ENCODE measurements at places on chromosomes 5 and 9.
A peak's percentile ranks its signal among the peaks of the same experiment; 100 is the strongest.

DNA sequence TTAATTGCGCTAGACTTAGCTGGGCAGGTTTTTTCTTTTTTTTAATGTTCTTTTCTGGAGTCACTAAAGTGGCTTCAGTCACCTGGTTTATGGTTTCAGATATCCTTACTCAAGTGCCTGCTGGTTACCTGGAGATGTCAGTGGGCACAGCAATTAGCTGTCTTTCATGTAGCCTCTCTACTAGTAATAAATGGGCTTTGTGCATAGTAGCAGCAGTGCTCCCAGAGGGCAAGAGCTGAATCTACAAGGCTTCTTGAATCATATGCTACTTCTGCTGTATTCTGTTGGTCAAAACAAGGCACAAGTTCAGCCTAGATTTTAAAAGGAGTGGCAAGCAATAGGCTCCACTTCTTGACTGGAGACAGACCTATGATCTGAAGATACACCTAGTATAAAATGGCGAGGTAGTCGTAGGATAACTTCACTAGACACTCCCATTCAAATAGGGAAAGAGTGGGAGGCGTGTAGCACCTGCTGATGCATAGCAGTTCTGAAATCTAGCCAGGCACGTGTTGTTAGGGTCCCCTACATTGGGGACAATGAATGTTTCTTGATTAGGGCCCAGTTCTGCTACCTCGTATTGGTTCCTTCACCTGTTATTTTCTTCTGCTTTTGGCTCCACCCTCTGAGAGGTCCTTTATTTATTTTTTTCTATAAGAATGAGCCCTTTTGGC is 7.0 kb downstream of the SCAMP1 start:
- DNase-seq, result no peak

GRCh38 chr5:180474569-180474968 is 19.6 kb upstream of the CNOT6 start:
- no peak for DNase-seq

DNA sequence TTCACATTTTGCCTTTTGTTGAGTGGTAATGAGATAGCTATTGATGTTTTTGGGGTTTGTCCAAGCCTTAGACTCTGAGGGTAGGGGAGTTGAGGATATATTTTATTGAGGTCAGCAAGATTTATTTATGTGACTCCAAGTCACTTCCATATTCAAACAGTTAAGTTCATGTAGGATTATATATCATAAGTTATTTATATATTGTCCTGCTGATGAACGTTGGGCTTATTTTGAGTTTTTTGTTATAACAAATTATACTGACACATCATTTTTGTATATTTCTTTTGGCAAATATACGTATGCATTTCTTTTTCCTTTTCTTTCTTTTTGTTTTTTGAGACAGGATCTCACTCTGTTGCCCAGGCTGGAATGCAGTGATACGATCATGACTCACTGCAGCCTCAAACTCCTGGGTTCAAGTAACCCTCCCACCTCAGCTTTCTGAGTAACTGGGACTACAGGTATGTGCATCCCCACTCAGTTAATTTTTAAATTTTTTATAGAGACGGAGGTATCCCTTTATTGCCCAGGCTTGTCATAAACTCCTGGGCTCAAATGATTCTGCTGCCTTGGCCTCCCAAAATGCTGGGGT is 23.5 kb upstream of the IL12B start:
- no peak for DNase-seq

DNA sequence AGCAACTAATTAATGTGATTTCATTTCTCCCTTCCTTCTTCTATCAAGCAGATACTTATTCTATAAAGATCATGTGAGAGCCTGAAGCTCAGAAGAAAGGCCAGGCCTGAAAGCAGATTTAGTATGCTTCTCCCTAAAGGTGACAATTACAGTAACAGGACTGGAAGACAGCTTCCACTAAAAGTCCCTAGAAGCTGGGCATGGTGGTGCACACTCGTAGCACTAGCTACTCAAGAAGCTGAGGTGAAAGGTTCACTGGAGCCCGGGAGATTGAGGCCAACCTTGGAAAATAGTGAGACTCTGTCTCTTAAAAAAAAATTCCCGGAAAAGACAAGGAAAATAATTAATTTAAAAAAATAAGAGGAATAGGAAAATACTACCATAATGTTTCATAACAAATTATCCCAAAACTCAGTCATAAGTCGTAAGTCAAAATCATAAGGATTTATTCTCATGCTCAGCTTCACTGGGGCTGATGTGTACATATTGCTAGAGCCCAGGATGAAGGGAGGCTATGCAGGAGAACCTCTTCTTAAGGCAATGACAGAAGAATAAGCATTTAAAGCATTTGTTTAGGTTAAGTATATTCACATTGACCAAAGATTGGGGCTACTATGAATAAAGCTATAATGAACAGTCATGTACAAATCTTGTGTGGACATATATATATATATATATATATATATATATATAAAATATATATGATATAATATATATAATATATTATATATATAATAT is 210.8 kb upstream of the SMARCA2 start:
- DNase-seq, result no peak

GRCh38 chr5:129991780-129992179 is 87.5 kb downstream of the CHSY3 start:
- DNase-seq, result no peak

GRCh38 chr5:39716532-39717028 is 291.8 kb upstream of the DAB2 start:
- peak; percentile 44 for DNase-seq

DNA sequence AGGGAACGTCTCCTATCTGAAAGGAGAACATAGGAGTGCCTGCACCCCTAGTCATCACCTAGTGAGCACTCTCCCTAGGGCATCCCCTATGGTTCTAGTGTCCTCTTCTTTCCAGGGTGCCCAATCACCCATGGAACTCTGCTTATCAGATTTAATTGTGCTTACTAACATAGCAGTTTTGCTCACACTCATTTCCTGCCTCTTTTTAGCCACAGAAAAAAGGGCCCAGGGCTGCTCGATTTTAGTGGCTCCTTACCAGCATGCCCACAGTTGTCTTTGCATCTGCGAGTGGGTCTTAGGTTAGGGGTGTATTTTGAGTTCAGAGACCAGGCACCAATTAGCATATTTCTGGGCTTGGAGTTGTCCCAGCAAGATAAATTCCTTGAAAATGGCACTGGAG is 1110.2 kb downstream of the TAF11L14 start:
- no peak for DNase-seq

DNA sequence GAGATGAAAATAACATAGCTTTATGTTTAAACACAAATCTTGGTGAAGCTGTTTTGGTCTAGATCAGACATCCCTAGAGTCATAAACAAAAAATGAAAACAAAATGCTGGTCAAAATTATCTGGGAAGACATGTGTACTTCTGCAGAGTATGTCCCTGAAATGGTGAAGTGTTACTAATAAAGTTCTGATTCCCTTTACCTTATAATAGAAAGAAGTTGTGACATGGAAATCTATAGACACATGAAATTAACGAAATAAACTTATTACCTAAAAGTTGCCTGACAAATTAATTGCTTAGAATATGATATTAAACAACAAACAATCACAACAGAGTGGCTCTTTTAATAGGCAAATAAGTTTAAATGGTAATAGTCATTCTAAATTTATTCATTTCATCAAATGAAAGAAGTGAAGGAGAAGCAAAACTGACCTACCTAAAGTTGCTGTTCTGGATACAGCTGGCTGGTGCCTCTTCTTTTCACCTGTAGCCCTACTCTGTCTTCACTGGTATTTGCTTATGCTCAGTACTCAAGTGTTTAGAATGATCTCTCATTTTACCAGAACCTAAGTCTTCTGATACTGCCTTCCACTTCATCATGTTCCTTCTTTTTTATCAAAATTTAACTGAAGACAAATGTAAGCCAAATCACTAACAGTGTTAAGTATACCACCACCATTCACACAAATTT is 38.8 kb downstream of the FNIP1 start:
- DNase-seq, result no peak

DNA sequence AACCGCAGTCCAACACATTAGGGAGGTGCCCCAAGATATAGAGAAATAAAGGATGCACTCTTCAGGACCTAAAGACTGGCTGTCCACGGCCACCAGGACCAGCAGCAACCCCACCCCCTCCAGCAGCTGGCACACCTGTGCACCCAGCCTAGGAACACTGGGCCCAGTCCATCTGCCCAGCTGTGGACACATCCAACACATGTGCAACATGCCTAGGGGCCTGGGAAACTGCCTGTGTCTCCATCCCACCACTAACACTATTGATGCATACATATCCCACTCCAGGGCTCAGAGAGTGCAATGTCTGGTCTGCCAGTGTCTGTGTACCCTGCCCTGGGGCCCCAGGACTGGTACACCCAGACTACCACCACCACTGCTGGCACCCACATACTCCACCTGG is 1781.3 kb downstream of the MAT2B start:
- no peak for DNase-seq

DNA sequence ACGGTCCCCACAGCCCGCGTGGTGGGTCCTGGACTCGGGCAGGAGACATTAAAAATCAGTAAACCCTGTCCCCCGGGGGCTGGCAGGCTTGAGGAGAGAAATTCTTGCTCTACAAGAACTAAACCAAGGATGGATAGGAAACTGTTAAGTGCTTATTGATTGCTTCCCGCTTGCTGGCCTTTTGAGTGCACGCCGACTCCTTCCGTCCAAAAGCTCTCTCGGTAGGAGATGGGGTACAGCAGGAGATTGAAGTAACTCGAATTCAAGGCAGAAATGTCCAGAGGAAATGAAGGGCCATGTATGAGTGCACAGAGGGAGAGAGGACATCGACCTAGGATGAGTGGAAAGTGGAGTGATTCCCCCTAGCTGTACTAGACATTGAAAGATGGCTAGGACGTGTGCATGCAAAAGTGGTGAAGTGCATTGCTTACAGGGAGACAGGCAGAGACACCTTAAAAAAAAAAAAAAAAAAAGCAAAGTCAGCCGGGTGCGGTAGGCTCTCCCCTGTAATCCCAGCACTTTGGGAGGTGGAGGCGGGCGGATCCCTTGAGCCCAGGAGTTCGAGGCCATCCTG is 923 bp downstream of the RECK start:
- DNase-seq, result no peak

DNA sequence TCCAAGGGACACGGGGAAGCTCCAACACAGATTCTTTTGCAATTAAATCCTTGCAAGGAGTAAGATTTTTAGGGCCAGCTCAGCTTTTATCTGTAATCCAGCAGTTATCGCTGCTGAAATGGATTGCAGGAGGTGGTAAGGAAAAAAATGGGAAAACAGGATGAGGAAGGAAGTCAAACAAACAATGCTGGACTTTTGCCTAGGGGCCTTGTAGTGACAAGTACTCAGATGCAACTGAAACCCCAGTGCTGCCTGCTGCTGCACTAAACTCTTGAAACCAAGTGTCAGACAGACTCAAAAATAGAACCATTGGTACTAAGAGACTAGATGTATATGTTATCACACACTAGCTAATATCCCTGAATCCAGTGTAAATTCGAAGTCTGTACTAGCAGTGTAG is 309.2 kb downstream of the CTNND2 start:
- no peak for DNase-seq

- no peak for DNase-seq
Measured at GRCh38 chr5:87784311-87784710, 371.6 kb upstream of the CCNH start.

GRCh38 chr5:56342616-56343015 is 109.5 kb upstream of the ANKRD55 start:
- DNase-seq, result no peak

DNA sequence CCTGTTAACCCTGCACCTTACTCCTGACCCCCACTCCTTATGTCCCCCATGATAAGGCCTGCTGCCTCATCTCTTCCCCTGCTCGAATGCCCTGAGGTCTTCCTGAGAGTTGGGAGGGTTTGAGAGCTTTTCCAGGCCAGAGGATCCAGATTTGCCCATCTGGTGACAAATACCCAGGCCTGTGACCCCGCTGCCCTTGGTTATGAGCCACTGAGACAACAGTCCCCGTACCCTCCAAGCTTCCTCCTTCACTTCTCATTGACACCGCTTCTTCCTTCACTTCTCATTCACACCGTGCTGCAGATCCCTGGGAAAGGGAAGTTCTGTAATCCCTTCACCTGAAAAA is 593 bp downstream of the GM2A start:
- DNase-seq, result no peak

DNA sequence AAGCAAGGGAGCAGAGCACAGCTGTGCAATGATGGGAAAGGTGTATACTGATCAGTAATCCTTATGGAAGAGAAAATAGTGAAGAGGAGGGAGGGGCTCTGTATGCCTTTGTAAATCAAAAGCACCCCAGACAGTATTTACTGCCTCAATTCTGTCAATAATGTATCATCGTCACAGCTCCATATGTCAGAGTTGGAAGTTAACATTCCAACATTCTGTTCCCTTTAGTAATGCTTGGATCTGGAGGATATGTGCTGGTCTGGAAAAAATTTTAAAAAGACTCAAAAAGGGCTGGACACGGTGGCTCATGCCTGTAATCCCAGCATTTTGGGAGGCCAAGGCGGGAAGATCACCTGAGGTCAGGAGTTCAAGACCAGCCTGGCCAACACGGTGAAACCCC is 310.4 kb downstream of the ACTL7B start:
- DNase-seq, result no peak

DNA sequence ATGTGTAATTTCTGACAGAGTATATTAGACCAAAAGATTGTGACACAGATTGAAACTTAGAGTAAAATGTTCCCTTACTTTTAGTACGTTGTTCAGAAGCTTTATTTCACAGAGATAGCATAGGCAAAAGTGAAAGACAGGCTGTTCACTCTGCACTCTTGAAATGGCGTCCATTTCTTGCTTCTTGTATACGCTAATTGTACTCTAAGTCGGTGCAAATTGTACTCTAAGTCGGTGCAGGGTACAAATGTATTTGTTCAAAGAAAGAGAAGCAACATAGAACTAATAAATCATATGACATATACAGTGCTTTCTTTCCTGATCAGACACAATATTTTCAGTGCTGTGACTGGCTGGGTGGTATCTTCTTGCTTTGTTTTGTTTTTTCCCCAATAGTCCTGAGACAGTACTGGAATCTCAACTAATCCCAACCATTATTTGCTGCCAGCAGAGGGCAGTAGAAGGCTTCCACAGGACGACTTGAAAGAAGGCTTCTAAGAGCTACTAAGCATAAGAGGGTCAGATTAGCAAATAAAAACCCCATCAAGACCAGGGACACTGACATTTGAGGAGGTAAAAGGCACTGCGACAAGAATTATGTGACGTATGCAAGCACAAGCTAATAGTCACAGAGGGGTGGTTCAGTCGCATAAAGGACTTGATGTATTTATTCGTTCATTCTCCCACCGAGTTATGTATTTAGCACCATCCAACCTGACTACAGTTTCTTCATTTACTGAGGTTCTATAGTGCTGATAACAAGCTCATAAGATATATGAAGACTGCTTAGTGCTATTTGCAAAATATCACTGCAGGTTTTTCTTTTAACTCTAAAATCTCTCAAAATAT is 831.8 kb downstream of the TAF11L14 start:
- peak; percentile 45 for DNase-seq
